Activated naive CD4-positive, alpha-beta T cell treated with anti-CD3 and anti-CD28 coated beads, Interleukin-2, amount 50 U/mL, for 16 hours (primary cell): ENCODE measurements at places on chromosomes 5 and 9.

DNA sequence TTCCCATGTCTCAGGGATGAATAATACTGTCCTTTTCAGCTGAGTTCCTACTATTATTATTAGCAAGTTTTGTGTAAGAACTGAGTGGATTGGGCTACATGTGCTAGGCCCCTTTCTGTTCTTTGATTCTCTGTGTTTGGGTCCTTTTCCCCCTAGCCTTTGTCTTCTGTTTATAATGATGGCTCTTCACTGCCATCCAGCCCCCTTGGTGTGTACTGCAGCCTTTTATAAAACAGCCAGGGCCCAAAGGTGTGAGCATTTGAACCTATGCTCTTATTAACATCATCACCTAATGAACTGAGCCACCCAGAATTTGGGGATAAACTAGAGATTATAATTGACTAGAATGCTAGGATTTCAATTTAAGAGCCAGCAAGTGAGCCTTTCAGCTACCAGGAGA is 52.6 kb downstream of the PLAC8L1 start:
- no peak for DNase-seq

GRCh38 chr5:66861402-66861801 is 265.2 kb downstream of the MAST4 start:
- DNase-seq: no peak

GRCh38 chr5:77292026-77292757 is 81.7 kb downstream of the PDE8B start:
- no peak for DNase-seq

GRCh38 chr5:143361438-143361837 is 42.0 kb downstream of the NR3C1 start:
- DNase-seq: no peak
